ENCODE measurements at places on chromosomes 5 and 9.

DNA sequence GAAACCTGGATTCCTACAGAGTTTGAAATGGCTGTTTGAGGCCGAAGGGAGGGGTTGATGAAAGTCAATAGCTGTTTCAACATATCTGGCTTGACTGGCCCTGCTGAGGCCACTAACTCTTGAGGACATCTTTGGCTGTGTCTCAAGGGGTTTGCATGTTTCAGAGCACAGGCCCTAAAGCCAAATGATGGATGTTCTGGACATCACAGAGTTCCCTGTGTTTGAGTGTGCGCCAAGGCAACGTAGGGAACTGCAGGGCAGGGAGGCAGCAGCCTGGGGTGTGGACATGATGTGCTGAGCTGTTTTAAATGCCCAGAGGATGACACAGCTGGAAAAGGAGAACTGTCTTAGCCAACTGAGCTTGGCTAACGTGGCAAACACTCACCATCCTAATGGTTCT is 89.6 kb downstream of the RAPGEF1 start:
- DNase-seq = no peak

GRCh38 chr9:89051421-89052025 is 60.3 kb downstream of the S1PR3 start:
- DNase-seq = no peak

DNA sequence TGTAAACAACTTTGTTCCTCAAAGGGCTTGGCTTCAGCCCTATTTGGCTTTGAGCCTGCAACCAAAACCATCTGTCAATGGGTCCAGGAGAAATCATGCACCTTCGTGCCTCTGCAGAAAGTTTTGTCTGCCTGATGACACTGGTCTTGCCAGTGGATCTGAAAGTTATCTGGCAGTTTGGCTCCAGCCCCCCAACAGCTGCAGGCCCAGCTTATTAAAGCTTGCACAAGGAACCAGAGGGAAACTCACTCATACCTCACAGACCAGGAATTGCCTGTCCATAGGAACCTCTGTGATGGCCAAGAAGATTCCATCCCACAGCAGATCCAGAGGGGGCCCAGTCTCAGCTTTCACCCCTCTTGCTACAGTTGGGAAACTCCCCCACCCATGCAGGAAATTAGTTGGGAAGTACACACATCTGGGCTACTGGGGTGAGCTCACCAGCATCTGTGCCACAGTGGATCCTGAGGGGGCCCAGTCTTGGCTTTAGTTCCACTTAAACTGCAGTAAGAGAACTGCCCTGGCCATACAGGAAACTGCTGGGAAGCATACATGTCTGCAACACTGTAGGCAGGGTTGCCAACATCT is 265.5 kb downstream of the GRIA1 start:
- DNase-seq = no peak

- no peak for DNase-seq
These were observed 680.6 kb downstream of the SEMA5A start for GRCh38 chr5:8865266-8865665.

DNA sequence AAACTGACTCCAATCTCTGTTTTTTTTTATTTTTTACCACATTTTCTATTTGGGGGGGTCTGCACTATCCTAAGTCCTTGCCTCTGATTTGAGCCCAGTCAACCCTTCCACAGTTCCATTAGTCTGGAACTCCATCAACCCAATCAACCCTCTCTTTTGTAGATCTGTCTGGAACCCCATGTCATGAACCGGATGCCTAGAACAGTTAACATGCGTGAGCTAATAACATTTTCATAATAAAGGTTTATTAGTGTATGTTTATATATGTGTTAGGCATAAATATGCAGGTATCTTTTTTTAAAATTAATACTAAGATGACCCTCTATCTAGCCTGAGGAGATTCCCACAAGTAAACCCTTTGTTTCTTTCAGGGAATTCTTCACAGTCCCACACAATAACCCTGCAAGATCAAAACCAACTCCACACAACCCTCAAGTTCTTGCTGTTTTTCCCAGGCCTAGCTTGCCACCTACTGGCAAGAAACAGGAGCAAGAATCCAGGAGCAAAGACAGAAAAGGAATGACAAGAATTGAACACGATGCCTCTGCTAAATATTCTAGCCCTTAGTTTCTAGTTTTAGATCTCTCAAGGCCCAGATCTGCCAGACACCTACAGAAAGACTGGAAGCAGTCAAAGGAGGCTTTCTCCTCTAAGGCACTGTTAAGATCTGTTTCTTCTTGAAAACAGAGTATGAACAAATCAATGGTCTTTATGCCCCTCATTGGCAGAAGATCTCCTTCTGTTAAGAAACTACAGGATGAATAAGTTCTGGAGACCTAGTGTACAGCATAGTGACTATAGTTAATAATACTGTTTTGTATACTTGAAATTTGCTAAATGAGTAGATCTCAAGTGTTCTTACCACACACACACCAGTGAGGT is 100.4 kb downstream of the TRIM36 start:
- DNase-seq = no peak

- DNase-seq = no peak
These were observed 24.9 kb upstream of the CEP120 start for GRCh38 chr5:123448017-123448617.

- no peak for DNase-seq
These were observed 13.0 kb upstream of the RAD23B start for GRCh38 chr9:107270082-107270481.

GRCh38 chr5:165029099-165029870 is 1523.9 kb downstream of the MAT2B start:
- no peak for DNase-seq

DNA sequence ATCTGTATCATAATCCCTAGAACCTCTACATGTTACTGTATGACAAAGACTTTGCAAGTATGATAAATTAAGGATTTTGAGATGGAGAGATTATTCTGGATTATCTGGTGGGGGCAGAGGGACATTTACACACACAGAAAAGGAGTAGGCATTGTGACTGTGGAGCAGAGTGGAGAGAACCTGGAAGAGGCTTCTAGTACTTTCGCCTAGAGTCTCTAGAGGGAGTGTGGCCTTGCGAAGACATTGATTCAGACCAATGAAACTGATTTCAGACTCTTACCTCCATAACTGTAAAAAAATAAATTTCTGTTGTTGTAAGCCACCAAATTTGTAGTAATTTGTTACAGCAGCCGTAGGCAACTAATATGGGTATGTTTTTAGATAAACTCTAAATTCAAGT is 45.9 kb downstream of the CSNK1G3 start:
- no peak for DNase-seq

DNA sequence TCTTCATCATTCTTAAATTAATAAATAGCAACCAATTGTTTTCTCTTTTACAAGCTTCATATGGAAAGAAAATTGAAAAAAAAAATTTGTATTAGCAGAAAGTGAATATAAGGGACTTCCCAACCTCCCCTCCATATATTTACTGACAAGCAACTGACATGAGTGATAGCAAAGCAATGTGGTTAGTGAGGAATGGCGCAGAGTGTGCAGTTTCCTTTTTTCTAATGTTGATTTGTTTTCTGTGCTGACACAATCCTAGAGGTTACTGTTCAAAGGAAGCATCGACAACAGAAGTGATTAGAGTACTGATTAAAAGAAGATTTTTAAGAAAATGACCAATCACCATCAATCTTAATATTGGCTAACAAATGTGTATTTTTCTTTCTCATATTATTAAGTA is 1.7 kb upstream of the PTGER4 start:
- DNase-seq = no peak

- no peak for DNase-seq
These were observed 30.0 kb downstream of the FGD3 start for GRCh38 chr9:92977279-92977678.

DNA sequence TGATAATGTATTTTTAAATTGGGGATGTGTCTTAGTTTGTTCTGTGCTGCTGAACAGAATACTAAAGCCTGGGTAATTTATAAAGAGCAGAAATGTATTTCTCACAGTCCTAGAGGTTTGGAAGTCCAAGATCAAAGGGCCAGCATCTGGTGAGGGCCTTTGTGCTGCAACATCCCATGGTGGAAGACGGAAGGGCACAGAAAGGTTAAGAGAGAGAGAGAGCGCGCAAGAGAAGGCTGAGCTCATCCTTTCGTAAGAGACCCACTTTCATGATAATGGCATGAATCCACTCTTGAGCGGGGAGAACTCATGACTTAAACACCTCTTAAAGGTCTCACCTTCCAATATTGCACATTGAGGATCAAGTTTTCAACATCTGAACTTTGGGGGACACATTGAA is 79.1 kb upstream of the GOLM1 start:
- no peak for DNase-seq

DNA sequence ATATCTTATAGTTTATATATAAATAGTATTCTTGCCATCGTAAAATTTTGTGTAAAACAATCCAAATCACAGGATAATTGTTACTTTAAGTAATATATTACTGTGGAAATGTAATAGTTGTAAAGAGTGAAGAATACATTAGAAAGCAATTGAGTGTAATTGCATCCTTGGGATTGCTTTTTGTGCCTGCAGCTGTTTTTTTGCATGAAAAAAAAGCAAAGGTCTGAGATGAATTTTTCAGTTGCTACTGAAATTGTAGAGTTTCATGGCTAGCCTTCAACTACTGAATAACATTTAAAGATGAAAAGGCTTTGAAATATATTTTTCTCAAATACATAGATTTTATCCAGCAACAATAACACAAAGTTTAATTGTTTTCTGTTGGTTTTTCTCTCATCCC is 232.0 kb upstream of the FAM174A start:
- no peak for DNase-seq

DNA sequence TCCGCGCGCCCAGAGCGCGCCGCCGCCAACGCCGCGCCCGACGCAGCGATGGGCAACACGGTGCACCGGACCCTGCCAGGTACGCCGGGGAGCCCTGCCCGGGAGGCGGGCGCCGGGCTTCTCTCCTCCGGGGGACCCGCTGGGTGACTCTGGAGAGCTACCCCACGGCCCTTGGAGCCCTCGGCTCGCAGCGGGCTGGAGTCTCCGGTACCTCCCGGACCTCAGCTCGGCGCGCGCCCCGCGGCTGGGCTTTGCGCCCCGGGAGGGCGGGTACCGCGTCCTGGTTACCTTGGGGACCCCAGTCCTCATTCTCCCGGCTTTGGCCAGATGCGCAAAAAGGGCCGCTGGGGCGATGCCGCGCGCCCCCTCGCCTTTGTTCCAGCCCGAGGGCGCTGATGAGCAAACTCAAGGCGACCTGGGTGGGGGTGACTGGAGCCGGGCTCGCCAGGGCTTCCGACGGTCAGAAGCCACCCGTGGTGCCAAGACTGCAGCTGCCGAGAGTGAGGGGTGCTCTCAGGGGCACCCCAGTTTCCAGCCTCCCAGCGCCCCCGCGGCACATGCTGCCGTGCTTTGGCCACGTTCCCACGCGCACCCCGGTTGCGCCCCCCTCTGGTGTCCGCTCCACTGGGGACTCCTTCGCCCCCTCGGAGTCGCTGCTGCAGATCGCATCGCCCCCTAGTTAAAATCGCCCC is 442 bp downstream of the NEURL1B start:
- no peak for DNase-seq

DNA sequence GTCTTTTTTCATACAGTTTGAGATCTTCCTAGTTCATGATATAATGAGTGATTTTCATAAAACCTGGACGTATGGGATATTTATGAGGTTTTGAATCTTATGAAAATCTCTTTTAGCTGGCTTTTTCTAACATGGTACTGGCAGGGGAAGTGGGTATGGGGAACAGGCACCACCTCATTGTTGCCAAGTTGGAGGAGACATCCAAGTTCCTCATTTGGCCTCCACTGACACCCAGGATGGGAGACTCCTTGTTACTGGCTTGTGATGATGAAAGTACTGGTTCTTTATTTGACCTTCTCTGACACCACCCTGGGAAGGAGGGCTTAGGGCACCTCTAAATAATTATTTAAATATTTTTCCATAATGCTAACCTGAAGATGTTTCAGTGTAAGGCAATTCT is 4.0 kb upstream of the TNPO1 start:
- no peak for DNase-seq

DNA sequence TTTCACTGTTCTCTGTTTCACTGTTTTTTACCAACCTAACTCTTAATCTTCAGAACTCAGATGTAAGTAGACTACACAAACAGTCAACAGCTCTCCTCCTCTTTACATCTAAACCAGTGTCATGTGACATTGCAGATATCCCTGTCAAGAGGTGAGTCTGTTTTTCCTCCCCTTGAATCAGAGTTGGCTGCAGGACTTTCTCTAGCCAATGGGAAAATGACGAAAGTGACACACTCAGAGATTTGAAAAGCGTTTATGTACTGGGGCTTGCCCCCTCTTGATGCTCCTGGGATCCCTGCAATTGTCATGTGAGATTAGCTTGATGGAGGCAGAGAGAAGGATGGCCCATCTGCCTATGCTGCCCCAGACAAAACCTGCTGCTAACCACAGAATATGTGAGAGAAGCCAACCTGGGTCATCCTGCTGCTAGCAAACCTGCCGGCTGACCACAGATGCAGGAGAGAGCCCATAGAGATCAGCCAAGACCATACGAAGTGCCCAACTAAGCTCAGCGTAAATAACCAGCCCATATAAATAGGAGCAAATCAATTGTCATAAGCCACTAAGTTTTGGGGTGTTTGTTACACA is 111.1 kb downstream of the ASTN2 start:
- DNase-seq = no peak

- no peak for DNase-seq
These were observed 11.8 kb downstream of the SLC12A7 start for GRCh38 chr5:1099926-1100663.

GRCh38 chr9:69115621-69116020 is 58.5 kb upstream of the TJP2 start:
- no peak for DNase-seq

GRCh38 chr5:10291692-10292339 is 15.9 kb downstream of the CMBL start:
- DNase-seq = no peak

DNA sequence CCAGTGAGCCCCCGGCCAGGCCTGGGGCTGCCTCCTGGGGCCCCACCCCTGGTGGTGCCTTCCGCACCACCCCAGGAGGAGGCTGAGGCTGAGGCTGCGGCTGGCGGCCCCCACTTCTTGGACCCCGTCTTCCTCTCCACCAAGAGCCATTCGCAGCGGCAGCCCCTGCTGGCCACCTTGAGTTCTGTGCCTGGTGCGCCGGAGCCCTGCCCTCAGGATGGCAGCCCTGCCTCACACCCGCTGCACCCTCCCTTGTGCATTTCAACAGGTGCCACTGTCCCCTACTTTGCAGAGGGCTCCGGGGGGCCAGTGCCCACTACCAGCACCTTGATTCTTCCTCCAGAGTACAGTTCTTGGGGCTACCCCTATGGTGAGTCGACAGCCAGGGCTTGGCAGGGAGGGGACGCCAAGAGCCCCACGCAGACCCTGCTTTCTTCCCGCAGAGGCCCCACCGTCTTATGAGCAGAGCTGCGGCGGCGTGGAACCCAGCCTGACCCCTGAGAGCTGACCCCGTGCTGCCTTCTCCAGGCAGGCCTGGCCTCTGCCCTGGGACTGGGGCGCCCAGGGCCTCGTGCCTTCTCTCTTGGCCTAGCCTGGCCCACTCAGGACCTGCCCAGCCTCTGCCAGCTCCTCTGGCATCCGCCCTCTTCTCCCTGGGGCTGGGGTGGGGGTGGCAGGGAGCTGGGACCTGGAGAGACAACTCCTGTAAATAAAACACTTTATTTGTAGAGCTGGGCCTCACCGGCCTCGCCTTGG is 4.0 kb upstream of the EHMT1 start:
- no peak for DNase-seq

GRCh38 chr9:32172256-32172655 is 212.2 kb upstream of the ACO1 start:
- DNase-seq = no peak

Data from activated CD4-positive, CD25-positive, alpha-beta regulatory T cell treated with anti-CD3 and anti-CD28 coated beads, Interleukin-2, amount 50 U/mL, for 72 hours (primary cell).